IPS DF 6.9 (cell line): ENCODE measurements at places on chromosomes 11 and 22.
A peak's percentile ranks its signal among the peaks of the same experiment; 100 is the strongest.

GRCh38 chr11:62245271-62245753 lies 3.3 kb downstream of the SCGB1D2 start:
- no peak overlapping the region for H3K27ac ChIP-seq
- H3K27me3 ChIP-seq = no peaks in the 10 kb centered on the region
- no peaks in the 10 kb centered on the region for H3K36me3 ChIP-seq
- no peaks in the 10 kb centered on the region; the same call in 1 of the 2 replicates for H3K4me1 ChIP-seq

DNA sequence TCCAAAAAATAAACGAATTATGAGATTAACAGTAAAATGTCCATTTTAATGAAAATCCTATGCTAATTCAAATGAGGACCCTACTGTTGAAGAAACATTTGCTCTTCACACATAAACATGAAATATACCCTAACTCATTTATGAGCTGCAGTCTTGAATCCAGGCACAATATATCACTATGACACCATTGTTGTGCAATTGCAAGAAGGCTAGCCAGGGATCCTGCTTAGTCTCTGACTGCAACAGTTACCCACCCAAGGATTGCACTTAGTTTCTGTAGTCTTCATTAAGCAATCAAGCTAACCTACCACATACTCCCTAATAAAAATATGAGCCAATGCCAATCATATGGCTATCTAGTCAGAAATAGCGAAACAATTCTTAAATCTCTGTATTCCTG lies 981.0 kb upstream of the FAT3 start:
- no peaks in the 10 kb centered on the region for H3K36me3 ChIP-seq
- H3K27me3 ChIP-seq = no peaks in the 10 kb centered on the region
- no peaks in the 10 kb centered on the region for H3K4me1 ChIP-seq
- no peak overlapping the region for H3K4me3 ChIP-seq
- no peak for DNase-seq

DNA sequence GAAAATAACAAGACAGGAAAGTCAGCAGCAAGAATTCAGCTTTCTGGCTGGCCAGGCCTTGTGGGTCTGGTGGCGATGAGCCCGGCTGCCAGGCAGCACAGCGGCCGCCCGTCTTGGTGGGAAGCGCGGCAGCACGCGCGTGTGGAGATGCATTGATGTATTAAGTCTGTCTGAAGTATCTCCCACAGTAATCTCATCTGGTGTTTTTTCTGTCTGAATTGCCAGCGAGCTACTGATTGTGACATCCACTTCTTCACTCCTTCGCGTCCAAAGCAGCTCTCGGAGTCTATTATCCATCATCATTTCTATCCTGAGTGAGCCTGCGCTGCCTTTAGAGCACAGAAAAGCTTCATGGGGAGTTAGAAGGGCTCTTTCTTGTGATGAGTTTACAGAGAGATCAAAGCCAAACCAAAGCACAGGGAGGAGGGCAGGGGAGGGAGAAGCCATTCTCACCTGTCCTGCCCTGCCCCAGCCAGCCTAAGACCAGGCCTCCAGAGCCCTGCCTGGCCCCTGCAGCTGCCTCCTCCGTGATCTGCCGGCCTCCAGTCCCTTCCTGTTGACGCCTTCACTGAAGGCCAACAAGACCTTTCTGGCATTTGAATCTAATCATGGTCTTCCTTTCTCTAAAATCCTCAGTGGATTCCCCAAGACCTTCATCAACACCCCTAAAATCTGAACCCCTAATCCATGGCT lies 1419.0 kb downstream of the TBC1D22A start:
- H3K4me3 ChIP-seq = no peak overlapping the region
- no peaks in the 10 kb centered on the region for H3K36me3 ChIP-seq
- no peaks in the 10 kb centered on the region for H3K27me3 ChIP-seq
- H3K4me1 ChIP-seq = no peaks in the 10 kb centered on the region
- H3K27ac ChIP-seq = no peak overlapping the region

- H3K4me3 ChIP-seq = no peak overlapping the region
- no peak overlapping the region for H3K27ac ChIP-seq
- no peaks in the 10 kb centered on the region for H3K4me1 ChIP-seq
- H3K36me3 ChIP-seq = peaks cover 4% of the 10 kb centered on the region; the same call in 1 of the 2 replicates
- no peaks in the 10 kb centered on the region for H3K27me3 ChIP-seq
Observed at GRCh38 chr11:74070723-74071492, 62.0 kb upstream of the UCP3 start.

- DNase-seq = no peak
- no peaks in the 10 kb centered on the region for H3K27me3 ChIP-seq
- H3K36me3 ChIP-seq = no peaks in the 10 kb centered on the region
- peaks cover 5% of the 10 kb centered on the region for H3K4me1 ChIP-seq
- H3K4me3 ChIP-seq = no peak within 1 kb of the TSS
- no peak within 1 kb of the TSS for H3K27ac ChIP-seq
Observed at GRCh38 chr22:41951898-41952474, at the start of gene SMIM45. Gene SMIM45 (plus strand): TSS chr22:41952150.

DNA sequence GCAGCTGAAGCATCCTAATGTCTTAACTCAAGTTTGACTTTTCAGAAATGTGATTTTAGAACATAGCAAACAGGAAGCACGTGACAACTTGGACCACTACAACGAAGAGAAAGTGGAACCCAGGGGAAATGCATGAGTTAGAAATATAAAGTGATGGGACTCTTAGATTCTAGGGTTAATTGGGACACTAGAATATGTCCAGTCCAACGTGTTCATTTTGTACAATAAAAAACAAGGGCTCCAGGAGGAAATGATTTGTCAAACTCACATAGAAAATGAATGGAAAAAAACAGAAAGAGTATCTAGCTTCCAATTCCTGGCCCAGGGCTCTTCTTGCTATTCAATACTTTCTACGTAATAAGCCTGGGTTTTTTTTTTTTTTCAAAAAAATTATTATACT lies 30.7 kb downstream of the TIMP3 start:
- H3K27me3 ChIP-seq = no peaks in the 10 kb centered on the region
- H3K4me1 ChIP-seq = peaks cover 4% of the 10 kb centered on the region; the same call in 1 of the 2 replicates
- no peak for DNase-seq
- no peak overlapping the region for H3K4me3 ChIP-seq
- H3K36me3 ChIP-seq = no peaks in the 10 kb centered on the region

DNA sequence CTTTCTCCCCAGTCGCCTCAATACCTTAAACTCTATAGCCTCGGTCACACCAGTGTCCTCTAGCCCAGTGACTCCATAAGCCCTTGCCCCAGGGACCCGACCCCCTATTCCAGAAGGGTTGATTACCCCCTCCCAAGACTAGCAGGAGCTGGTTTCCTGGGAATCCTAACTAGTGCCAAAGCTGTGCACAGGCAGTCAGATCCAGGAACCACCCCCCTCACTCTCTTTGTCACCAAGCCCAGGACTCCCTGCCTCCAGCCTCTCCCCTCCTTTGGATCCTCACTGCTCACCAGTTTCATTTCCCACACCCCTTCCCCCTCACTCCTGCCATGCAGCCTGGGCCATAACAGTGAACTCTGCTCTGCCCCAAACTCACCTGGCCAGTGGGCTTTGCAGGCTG lies 9.8 kb downstream of the LTBP3 start:
- DNase-seq = no peak
- peaks cover 9% of the 10 kb centered on the region for H3K4me1 ChIP-seq
- H3K27ac ChIP-seq = no peak overlapping the region

DNA sequence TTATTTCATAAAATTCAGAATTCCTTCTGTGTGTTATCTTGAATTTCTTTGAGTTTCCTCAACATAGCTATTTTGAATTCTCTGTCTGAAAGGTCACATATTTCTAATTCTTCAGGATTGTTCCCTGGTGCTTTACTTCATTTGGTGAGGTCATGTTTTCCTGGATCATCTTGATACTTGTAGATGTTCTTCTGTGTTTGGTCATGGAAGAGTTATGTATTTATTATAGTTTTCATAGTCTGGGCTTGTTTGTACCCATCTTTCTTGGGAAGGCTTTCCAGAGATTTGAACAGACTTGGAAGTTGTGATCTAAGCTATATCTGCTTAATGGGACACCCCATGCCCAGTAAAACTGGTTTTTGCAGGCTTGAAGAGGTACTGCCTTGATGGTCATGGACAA lies 149.6 kb downstream of the METTL15 start:
- H3K27ac ChIP-seq = no peak overlapping the region
- no peaks in the 10 kb centered on the region for H3K4me1 ChIP-seq
- no peaks in the 10 kb centered on the region for H3K27me3 ChIP-seq
- H3K4me3 ChIP-seq = no peak overlapping the region
- DNase-seq = no peak

DNA sequence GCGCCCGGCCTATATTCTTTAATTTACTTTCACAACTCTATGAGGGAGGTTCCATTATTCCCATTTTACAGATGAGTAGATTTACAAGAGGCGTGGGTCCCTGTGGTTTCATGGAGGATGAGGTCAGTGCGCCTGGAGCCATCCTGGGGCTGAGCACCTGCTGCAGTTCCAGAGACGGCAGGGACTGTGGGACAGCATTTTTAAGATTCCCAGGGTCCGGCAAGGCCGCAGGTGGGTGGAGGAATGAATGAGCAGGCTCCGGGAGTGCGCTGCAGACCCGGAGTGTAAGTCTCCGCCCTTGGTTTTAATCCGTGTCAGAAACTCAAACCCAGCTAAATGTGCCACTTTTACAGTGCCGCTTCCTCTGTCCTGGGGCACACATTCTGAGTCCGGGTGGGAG lies 4.1 kb upstream of the CHRM1 start:
- no peak overlapping the region for H3K27ac ChIP-seq
- 0 out of 2 replicates have a peak, but pooled peaks cover 3% of the 10 kb centered on the region for H3K4me1 ChIP-seq
- peaks cover 26% of the 10 kb centered on the region for H3K27me3 ChIP-seq
- H3K36me3 ChIP-seq = no peaks in the 10 kb centered on the region
- H3K4me3 ChIP-seq = peak overlapping the region; percentile 42; the same call in 1 of the 2 replicates

DNA sequence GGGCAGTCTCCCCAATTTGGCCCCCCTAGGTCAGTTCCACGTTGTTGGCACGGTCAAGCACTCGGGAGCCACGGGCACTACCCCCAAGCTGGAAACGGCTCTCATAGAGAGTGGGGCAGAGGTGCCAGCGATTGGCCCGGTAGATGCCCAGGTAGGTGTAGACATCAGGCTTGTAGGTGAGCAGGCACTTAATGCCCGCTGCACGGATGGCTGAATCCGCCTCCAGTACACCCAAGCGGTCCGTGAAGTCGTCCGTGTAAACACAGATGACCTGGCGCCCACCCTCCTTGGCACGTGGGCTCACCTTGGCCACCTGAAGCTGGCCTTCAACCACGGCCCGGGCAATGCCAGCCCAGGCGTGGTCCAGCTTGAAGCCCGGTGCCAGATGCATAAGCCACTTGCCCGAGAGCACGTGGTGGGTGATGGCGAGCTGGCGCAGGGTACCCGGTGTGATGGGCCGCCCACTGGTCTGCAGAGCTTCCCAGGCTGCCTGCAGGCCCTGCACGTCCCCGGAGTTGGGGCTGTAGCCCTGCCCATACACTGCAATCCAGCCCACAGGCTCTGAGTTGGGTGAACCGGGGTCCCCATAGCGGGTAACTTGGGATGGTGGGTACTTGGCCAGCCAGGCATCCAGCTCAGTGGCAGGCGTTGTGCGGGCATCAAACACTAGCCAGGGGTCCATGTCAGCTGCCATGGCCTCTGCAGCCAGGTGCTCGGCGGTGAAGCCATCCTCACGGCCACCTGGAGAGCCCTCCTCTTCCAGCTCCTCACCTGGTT lies 1.2 kb downstream of the C11orf68 start:
- peak overlapping the region; percentile 92; the same call in 1 of the 2 replicates for H3K4me3 ChIP-seq
- H3K27me3 ChIP-seq = no peaks in the 10 kb centered on the region
- peaks cover 2% of the 10 kb centered on the region; the same call in 1 of the 2 replicates for H3K4me1 ChIP-seq
- peaks cover 4% of the 10 kb centered on the region; the same call in 1 of the 2 replicates for H3K36me3 ChIP-seq
- DNase-seq = no peak

DNA sequence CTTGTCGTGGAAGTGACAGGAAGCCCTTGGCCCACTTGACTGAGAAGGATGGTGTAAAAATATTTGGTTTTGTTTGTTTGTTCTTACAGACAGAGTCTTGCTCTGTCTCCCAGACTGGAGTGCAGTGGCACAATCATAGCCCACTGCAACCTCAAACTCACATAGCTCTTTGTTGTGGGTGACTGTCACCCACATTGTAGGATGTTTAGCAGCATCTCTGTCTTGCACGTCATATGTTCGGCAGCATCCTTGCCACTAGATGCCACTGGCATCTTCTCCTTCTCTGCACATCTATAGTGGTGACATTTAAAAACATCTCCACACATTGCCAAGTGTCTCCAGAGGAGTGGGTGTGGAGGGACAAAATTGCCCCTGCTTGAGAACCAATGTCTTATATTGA lies 56.8 kb downstream of the PRR5L start:
- no peak overlapping the region for H3K27ac ChIP-seq
- H3K27me3 ChIP-seq = no peaks in the 10 kb centered on the region
- no peak for DNase-seq
- no peaks in the 10 kb centered on the region for H3K4me1 ChIP-seq
- no peaks in the 10 kb centered on the region for H3K36me3 ChIP-seq
- H3K4me3 ChIP-seq = no peak overlapping the region

- H3K27me3 ChIP-seq = no peaks in the 10 kb centered on the region
- no peak overlapping the region for H3K4me3 ChIP-seq
- no peak for DNase-seq
- peaks cover 12% of the 10 kb centered on the region for H3K4me1 ChIP-seq
Observed at GRCh38 chr11:126496576-126497337, 141.3 kb downstream of the ST3GAL4 start.

- H3K27ac ChIP-seq = no peak overlapping the region
- H3K27me3 ChIP-seq = no peaks in the 10 kb centered on the region
- H3K4me3 ChIP-seq = no peak overlapping the region
Observed at GRCh38 chr11:7969756-7970646, 4.8 kb upstream of the NLRP10 start.

GRCh38 chr11:85663080-85663752 lies 1.7 kb downstream of the CREBZF start:
- H3K4me1 ChIP-seq = no peaks in the 10 kb centered on the region
- no peaks in the 10 kb centered on the region; the same call in 1 of the 2 replicates for H3K36me3 ChIP-seq
- H3K27ac ChIP-seq = no peak overlapping the region
- H3K4me3 ChIP-seq = peak overlapping the region; percentile 99
- no peaks in the 10 kb centered on the region for H3K27me3 ChIP-seq
- DNase-seq = no peak

DNA sequence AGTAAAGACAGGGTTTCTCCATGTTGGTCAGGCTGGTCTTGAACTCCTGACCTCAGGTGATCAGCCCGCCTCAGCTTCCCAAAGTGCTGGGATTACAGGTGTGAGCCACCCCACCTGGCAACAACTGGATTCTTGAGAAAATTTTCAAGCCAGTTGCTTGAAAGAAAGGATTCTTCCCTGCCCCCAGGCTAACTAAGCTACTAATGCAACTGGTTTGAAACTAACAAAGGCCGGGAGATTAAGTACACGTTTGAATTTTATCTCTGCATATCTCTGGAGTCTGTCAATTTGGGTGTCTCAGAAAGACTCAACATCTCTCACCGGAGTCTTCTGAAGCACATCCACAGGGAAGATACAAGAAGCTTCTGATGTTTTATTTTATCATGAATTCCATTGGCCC lies 10.7 kb upstream of the ETS1 start:
- DNase-seq = no peak
- H3K4me3 ChIP-seq = no peak overlapping the region
- H3K27ac ChIP-seq = no peak overlapping the region
- H3K4me1 ChIP-seq = peaks cover 2% of the 10 kb centered on the region; the same call in 1 of the 2 replicates

DNA sequence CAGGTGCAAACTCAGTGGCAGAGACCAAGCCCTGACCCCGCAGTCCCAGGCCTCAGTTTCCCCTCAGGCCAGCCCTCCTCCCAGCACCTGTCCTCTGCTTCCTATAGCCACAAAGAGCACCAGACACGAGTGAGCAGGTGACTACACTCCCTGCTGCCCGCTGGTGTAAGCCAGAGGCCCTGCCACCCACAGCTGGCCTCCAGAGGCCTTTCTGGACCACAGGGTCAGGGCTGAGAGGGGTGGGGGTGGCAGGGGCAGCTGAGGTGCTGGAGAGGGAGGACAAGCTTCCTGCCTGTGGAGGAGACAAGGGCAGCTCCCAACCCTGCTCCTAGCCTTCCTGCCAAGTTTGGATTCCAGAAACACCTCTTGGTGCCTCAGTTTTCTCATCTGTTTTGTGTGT lies 31.3 kb upstream of the WNT7B start:
- no peak overlapping the region for H3K4me3 ChIP-seq
- no peaks in the 10 kb centered on the region for H3K36me3 ChIP-seq
- H3K27me3 ChIP-seq = no peaks in the 10 kb centered on the region
- H3K4me1 ChIP-seq = peaks cover 2% of the 10 kb centered on the region; the same call in 1 of the 2 replicates
- no peak overlapping the region for H3K27ac ChIP-seq
